ENCODE measurements at places on chromosomes 2 and 18.

- DNase-seq, result no peak
These were observed 54.0 kb downstream of the HRH4 start for GRCh38 chr18:24514439-24514838.

- DNase-seq, result no peak
These were observed 62.5 kb downstream of the MRO start for GRCh38 chr18:50757358-50757757.

- DNase-seq, result no peak
These were observed 80.1 kb upstream of the CTNNA2 start for GRCh38 chr2:79432731-79433146.

DNA sequence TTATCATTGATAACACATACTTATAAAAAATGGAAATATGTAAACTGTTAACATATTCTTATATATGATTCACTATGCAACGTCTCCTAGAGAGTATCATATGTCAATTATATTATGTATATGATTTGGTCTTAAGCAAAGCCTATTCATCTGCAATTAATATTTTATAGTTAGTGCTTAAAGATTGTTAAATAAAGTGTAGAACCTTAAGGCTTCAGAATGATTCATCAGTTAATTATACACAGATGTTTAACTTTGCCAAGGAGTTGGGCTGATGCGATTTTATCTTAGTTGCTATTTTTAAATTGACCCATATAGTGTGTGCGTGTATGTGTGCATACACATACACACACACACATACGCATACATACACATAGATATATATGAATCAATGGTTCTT, 323.1 kb downstream of the RBM43 start:
- DNase-seq, result no peak

- no peak for DNase-seq
These were observed 68.1 kb upstream of the CSRNP3 start for GRCh38 chr2:165401285-165401852.

DNA sequence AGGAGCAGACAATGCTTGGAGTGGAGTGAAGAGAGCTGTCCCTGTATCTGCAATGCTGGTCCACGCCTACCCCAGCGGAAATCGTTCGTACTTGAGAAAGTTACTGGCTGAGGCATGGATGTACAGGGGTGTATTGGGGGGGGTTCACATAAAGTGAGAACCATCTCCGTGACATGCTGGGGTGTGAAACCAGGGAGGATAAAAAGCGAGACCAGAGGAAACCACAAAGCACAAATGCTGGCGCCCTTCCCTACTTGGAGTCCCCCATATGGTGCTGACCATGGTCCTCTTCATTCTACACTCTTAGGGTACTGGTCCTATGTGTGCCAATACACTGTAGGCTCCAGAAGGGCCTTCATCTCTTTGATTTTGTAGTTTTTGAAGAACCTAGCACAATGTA, 244.1 kb downstream of the L3MBTL4 start:
- DNase-seq, result no peak

DNA sequence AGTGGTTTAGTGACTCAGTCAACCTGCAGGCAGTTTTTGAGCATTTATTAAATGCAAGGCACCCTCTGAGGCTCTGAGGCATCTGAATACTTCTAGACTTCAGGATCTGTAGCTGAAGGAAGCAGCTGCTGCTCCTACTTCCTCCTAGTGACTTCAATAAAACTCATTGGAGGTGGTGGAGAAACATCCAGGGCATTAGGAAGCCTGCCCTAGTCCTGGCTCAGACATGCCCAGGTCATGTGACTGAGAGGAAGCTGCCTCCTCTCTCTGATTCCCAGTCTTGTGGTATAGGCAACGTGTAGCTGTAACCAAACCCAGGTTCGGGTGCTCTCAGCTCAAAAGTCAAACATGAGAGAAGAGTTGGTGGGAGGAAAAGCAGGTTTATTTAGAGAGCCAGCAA, 287.2 kb upstream of the GYPC start:
- no peak for DNase-seq

DNA sequence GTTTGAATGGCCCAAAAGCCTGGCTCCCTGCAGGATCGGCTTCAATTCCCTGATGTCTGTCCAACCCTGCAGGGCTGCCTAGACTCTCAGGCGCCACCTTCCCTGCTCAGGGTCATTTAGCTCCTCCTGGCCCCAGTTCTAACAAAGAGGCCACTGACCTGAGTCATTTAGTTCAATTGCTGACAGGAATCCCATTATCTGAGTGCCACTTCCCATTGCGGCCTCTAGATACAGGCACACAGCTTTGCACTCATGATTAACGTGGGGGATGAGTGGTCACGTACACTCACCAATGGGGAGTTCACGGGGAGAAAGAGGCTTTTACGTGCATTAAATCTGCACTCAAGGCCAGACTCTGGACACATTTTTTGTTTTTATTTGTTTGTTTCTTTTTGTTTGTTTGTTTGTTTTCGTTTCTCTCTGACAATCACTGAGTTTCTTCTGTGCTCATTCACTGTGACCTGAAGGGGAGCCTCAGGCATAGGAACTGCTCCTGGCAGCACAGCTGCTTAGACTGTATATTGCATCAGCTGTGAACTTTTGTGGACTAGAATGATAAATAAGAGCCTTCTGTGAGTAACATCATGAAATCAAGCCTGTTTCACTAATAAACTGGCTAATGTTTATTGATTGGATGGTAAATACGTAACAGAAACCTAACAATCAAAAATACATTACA, 118.9 kb upstream of the CTNNA2 start:
- DNase-seq, result no peak

DNA sequence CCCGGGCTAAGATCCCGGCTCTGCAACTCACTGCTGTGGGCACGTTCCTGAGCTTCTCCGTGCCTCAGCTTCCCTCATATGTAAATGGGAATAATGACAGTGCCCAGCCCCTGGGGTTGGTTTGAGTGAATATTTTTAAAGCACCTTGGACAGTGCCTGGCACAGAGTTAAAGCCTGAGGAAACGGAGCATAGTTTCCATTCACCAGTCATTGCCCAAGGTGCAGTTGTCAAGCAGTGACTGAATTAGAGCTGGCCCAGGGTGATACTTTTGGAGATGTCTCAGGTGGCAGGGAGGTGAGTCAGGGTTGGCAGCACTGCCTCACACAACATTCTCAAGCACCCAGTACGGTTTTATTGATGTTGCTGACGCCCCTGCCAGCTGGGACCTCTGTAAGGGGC, 12.2 kb downstream of the TMEM177 start:
- no peak for DNase-seq

GRCh38 chr18:10138719-10139118, 224.9 kb downstream of the VAPA start:
- DNase-seq, result no peak

DNA sequence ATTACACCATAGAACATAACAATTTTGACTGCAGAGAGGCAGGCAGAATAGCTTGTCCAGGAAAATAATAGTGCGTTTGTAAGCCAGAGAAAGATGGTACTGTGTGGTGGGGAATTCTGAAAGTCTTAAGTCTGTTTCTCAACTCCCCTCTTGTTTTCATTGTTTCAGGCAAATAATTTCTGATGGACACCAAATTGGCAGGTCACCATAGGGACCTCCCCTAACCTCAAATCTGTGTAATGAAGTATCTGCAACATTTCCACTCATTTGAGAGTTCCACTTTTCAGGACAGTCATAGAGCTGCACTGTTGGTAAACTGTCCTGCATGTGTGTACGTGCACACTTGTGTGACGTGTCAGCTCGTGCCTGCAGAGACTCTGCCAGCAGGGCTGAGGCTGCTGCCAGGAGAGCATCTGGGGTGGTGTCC, 195.6 kb downstream of the AGAP1 start:
- no peak for DNase-seq

GRCh38 chr2:238163481-238164198, 4.9 kb downstream of the ERFE start:
- DNase-seq, result no peak

DNA sequence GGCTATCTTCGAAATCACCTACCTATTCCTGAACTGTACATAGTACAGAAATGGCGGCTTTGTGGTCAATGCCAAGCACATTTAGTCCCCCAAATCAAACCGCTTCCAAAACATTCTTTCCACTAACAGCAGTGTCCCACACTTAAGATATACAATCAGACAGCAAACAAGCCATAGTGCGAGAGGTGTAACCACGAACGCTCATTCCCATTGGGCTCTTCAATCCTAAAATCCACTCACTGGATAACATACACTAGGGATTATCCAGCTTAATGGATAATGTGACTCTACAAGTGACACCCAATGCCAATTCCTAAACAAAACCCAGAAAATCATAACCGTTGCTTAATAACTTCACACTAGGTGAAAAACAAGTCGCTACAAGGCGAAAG, 2.0 kb downstream of the XPO1 start:
- no peak for DNase-seq

DNA sequence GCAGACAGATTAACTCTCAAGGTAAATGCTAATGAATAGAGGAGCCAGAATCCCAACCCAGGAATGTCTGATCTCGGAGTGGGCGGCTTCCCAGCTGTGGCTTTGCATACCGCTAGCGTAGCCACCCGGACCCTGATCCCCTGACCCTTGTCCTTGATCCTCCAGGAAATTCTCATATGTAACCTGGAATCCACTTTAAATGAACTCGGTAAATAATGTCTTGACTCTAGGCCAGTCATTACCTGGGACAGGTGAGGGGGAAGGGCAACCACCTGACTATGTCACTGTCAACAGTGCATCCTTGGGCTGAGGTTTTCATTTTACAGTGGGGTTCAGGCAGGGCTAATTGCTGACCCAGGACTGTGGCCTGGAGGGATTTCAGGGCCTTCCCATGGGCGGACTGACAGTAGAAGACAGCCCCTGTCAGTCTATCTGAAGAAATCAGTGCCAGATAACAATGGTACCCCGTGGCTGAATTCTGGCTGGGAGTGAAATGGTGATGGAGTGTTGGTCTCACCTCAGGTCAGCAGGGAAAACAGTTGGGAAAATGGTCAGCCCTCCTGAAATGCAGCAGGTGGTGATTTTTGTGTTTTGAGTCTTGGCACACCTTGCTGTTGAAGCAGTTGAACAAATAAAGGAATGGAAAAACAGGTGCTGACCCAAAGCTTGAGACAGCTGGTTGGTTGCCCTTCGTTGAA, 9.6 kb downstream of the ACKR3 start:
- DNase-seq, result no peak

- no peak for DNase-seq
These were observed 98.1 kb upstream of the CDC42EP3 start for GRCh38 chr2:37769551-37769950.

DNA sequence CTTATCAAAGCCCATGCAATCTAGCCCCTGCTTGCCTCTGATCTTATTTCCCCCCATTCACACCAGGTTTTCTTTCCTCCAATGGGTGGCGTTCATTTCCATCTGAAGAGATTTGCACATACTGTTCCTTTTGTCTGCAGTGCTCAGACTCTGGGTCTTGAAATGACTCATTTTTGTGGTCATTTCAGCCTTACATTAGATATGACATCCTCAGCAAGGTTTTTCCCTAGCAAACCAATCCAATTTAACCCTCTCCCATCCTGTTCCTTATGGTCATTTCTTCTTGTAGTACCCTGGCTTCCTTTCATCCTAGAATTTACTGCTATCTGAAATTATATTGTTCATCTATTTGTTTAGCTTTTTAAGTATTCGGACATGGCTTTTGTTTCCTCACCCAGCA, 42.5 kb upstream of the SCN1A start:
- DNase-seq, result no peak

DNA sequence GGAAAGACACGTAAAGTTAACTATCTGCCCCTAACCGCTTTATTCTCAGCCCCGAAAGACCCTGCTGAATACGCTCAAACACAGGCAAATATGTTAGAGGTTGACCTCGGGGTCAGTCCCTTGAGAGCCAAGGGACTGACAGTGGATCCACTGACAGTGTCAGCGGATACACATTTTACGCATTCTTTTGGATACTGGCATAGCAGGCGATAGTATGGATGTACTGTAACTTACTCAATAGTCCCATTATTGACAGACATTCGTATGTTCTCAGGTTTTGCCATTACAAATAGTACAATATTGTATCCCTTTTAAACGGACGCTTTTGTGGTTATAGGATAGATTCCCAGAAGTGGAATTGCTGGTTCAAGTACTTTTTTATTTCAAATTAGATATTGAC, 13.4 kb downstream of the ATP6V1B1 start:
- no peak for DNase-seq

DNA sequence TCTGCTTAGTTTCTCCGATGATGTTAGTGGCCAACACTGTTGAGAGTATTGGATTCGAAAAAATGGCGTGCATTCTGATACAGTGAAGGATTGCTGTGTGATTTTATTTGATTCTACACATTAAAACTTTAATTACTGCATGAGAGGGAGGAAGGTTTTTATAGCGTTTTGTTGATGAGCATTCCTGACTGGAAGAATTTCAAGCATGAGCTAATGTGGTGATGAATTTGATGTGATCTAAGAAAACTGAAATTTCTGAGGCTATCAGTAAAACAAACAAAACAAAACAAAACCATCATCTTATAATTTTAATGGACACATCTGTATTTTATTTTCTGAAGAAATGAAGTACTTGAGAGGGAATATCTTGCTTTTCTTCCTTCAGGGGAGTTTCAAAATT, 59.6 kb downstream of the ITGB6 start:
- DNase-seq, result no peak
